ENCODE measurements at places on chromosomes 3 and 15.

DNA sequence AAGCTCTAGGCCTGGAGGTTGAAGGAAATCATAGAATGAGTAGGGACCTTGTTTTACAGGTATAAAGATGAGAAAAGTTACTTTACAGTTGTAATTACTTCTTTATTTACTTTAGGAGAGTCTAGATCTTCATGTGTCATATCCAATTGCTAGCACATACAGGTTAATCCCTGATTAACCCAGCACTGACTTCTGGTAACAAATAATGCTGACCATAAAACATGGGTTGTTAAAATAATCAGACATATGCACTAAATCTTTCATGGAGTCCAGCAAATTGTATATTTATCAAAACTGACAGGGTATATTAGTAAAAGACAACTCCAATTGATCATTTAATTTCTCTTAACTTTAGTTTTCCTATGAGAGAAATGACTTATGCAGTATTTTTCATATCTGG is 245.2 kb downstream of the NFKBIZ start:
- DNase-seq: no peak

DNA sequence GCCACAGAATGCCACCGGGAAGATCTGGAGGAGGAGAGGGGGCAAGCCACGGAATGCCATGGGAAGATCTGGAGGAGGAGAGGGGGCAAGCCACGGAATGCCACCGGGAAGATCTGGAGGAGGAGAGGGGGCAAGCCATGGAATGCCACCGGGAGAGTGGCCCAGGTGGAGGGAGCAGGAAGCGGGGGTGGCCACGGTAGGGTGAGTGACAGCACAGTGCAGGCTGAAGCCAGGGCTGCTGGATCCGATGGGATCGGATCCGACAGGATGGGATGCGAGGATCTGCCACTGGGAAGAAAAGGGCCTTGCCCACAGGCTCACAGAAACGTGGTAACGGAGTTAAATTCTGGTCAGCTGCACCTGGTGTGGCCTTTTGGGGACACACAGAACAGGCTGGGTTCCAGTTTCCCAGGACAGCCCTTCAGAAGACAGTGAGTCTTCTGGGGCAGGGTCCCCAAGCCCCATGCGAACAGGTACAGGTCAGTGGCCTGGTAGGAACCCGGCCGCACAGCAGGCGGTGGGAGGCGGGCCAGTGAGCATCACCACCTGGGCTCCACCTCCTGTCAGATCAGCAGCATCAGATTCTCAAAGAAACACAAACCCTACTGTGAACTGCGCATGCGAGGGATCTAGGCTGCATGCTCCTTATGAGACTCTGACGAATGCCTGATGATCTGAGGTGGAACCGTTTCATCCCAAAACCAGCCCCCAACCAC is 58.8 kb downstream of the XXYLT1 start:
- DNase-seq: no peak

GRCh38 chr3:138412821-138413551 is 21.4 kb upstream of the ESYT3 start:
- DNase-seq: peak; percentile 88

DNA sequence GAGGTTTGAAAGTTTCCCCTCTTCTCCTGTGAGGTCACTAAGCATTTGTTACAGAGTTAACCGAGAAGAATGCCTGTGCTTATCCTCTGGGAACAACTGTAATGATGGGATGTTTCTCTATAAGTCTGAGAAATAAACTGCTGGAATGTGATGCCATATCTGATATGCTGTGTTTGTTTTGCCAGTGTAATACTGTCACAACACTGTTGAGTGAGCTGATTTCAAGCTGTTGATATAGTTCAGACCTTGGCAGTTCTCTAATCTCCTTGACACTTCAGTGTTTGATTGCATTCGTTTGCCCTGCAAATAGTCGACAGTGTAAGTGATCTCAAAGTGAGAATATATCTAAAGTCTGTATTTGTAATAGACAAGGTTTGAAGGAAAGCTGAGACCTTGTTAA is 73.3 kb downstream of the PTPRG start:
- DNase-seq: no peak

GRCh38 chr15:68818066-68818768 is 2.5 kb downstream of the ANP32A start:
- peak; percentile 85 for DNase-seq

DNA sequence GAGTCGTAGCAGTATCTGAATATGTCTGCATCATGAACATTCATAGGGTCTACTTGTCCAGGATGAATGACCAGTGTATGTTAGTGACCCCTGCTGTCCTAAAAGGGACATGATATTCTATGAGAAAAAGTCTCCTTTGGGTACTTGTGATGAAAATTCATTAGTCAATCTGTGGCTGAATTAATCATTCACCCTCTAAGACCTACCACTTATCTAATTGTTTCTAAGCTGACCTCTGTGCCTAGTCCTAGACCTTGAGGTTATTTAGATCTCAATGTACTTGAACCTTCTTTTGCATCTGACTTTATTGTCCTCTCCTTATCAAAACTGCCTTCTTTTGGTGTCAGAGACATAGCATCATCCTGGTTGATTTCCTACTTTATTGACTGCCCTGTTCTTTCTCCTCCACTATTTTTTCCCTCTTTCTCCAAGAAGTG is 799.3 kb downstream of the DIPK2A start:
- DNase-seq: peak; percentile 60

DNA sequence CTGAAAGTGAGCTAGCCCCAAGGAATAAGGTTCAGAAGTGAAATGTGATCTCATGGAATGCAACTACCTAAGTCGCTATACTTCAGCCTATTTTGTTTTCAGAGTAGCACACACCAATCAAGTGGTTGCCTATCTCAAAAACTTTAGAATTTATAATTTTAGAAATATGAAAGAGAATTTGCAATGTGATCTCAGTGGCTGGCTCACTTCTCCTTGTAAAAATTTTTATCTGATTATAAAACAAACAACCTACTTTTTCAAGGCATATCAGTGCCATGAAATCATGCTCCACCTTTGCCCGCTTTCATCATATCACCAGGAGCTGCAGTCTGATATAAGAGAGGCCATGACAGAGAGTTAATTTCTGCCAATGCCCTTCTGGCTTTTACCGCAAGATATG is 47.3 kb downstream of the CLDN11 start:
- no peak for DNase-seq

All from suppressor macrophage (primary cell).